Purkinje cell (primary cell): ENCODE measurements at places on chromosomes 1 and 21. TPM values are rescaled to one million over a fixed set of nuclear protein-coding genes. Genes with fewer than 3 reads are reported as not detected.

Gene LMO4
- polyA plus RNA-seq, result 3.1 and 36.3 TPM in 2 replicates

Gene CCDC30
- 5.3 and 10.0 TPM in 2 replicates for polyA plus RNA-seq

Gene ACTA1
- 1.1 and 4.0 TPM in 2 replicates for polyA plus RNA-seq

Gene FNDC5
- polyA plus RNA-seq, result 214 and 326 TPM in 2 replicates

Gene FMOD
- polyA plus RNA-seq, result not detected in 2 replicates

Gene LHX8
- polyA plus RNA-seq, result not detected in 2 replicates

Gene TACSTD2
- not detected in 2 replicates for polyA plus RNA-seq

Gene ADAMTSL4
- not detected in 2 replicates for polyA plus RNA-seq

Gene KRTAP10-4
- not detected in 2 replicates for polyA plus RNA-seq

Gene DDOST
- 63.0 and 67.5 TPM in 2 replicates for polyA plus RNA-seq

Gene KCNC4
- polyA plus RNA-seq, result 0.03 and 1.9 TPM in 2 replicates

Gene CCDC27
- polyA plus RNA-seq, result not detected in 2 replicates
